Femur (tissue), 1 donor: ENCODE measurements at places on chromosomes 1 and 21.

DNA sequence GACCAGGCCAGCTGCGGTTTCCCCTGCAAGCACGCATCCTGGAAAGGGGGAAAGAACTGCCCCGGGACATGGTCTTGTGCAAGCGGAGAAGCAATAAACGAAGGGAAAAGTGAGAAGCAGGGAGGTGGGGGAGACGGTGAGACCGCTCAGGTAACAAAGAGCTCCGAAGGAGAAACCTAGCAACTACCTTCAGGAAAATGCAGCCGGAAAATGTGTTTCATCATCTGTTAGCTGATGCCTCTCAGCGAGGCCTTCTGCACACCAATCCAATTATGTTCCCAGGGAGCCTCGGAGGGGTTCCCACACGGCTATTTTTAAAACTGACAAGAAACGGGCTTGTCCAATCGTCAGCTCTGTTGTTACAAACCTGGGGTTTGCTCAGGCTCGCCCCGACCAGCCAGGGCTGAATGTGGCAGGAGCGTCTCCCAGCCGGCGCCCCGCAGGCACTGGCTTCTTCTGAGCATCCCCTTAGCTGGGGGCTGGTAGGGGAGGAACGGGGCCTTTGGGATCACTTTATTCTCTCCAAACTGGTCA is 3.4 kb downstream of the RIPK4 start:
- no peak for DNase-seq

DNA sequence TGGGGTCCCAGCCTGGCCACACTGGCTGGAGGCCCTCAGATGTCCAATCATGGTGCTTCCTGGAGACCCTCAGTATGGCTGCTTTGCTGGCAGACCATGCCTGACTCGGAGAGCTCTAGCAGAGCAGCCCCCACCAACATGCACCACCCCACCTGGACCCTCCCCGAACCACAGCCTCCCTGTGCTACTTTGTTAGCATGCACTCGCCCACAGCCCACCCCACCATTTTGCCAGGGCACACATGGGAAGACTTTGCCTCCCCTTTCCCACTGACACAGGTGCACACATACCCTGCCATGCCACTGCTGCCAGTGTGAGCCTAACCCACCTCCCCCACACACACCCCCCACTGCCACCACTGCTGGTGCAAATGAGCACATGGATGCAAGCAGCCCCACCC is 497.5 kb upstream of the PBX1 start:
- no peak for DNase-seq

- DNase-seq, result peak; percentile 44
Measured at GRCh38 chr1:63917571-63918417, 144.0 kb downstream of the ROR1 start.

- DNase-seq, result no peak
Measured at GRCh38 chr1:121445679-121446078, 260.9 kb downstream of the SRGAP2C start.

DNA sequence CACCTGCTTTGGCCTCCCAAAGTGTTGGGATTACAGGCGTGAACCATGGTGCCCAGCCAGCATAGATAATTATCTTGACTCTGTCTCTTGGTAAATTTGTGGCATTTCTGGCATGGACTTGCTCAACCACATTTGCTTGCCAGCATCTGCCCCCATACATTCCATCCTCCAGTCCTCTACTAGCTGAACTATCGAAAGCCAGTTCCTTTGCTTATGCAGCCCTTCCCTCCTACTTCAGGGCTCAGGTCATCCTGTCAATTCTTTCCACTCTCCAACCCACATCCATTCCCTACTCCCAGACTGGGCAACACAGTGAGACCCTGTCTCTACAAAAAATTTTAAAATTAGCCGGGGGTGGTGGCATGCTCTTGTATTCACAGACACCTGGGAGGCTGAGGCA is 13.0 kb upstream of the UQCRHL start:
- no peak for DNase-seq

DNA sequence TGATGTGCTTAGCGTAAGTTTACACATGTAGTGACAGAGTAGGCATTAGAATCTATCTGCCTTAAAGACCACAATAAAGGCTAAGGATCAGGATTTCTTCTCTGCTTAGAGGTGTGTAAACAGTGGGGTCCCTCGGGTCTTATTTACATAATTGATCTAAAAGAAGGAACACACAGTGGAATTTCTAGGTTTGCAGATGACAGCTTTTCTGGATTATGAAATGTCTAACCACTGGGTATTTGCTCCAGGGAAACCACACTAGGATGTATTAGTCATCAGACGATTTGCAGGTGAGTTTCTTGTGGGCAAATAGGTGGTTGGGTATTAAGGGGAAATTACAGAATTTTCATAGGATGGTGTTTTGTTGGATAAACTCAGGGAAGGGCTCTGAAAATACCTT is 5.8 kb downstream of the LRRC8D start:
- DNase-seq, result no peak

GRCh38 chr1:248804771-248805681 is 20.7 kb downstream of the SH3BP5L start:
- DNase-seq, result no peak

- no peak for DNase-seq
Measured at GRCh38 chr1:52063192-52063591, 7.1 kb downstream of the BTF3L4 start.

DNA sequence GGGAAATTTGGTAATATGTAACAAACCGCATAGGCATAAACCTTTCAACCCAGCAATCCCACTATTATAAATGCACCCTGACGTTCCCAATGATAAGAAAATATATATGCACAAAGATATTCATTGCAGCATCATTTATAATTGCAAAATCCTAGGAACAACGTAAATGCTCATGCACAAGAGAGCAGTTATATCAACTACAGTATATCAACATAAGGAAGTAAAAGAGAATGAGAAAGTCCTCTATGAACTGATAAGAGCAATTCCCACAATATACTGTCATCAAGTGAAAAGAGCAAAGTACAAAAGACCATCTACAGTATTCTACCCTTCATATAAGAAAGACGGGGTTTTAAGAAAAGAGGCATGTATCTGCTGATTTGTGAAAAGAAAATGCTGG is 229.9 kb downstream of the SLC45A1 start:
- DNase-seq, result no peak

DNA sequence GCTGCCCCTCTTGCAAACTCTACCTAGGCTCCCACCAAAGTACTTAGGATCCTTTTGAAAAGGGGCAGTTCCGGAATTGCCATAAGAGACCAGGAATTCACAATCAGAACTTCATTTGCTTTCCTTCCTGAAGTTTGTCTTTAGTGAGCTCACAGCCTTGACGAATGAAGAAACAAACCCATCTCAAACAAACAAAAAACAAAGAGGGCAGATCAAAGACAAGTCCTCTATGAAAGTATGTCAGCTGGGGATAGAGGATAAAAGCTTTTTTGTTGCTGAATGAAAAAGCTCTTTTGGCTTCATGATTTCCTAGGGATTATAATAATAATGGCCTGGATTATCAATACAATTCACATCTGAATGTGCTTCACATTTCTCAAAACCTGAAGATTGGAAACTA is 357.9 kb upstream of the DUSP10 start:
- DNase-seq, result no peak

- no peak for DNase-seq
Measured at GRCh38 chr1:116111524-116112021, 374 bp downstream of the MAB21L3 start.

- no peak for DNase-seq
Measured at GRCh38 chr1:119531606-119532323, 24.8 kb downstream of the HSD3B1 start.

- no peak for DNase-seq
Measured at GRCh38 chr1:115493834-115494233, 147.9 kb upstream of the VANGL1 start.

GRCh38 chr1:182404781-182405180 is 4.3 kb upstream of the TEDDM1 start:
- DNase-seq, result no peak

- DNase-seq, result no peak
Measured at GRCh38 chr1:201164645-201165044, 10.4 kb upstream of the TMEM9 start.

DNA sequence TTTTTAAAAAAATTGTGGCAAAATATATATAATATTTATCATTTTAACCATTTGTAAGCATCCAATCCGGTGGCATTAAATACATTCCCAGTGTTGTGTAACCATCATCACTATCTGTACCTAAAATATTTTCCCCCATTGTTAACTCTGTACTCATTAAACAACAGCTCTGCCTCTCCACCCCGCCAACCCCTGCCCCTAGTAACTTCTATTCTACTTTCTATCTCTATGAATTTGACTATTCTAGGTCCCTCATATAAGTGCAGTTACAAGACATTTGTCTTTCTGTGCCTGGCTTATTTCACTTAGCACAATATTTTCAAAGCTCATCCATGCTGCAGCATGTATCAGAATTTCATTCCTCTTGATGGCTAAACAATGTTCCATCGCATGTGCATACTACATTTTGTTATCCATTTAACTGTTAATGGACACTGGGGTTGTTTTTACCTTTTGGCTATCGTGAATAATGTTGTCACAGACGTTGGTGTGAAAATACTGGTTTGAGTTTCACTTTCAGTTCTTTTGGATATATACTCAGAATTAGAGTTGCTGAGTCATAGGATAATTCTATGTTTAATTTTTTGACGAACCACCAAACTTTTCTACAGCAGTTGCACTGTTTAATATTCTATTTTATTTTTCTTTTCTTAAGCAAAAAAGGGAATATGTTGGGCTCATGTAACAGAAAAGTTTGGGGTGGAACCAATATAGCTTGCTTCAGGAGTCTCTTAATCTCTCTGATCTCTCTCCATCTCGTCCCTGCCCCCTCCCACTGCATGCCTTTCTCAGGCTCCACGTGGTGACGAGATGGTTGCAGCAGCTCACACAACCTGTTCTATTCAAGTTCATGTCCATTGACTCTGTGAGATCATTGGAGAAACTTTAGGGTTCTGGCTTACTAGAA is 25.2 kb upstream of the RCAN1 start:
- DNase-seq, result no peak

- DNase-seq, result no peak
Measured at GRCh38 chr1:233647073-233647472, 33.2 kb downstream of the KCNK1 start.

DNA sequence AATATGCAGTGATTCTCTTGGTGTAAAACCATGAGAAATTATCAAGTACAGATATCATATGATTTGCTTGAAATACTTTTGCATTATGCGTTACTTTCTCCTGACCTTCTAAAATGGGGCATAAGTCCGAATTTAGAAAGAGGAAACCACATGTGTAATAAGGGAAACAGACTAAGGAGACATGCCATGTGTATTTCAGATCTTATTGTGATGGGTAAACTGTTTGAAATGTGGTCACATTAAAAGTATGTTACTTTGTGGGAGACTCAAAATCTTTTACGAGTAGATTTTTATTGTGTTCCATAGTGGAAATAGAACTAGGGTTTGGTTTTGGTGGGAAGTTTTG is 173.0 kb downstream of the NFIA start:
- DNase-seq, result no peak

- no peak for DNase-seq
Measured at GRCh38 chr1:65066419-65066765, 81.6 kb upstream of the AK4 start.

- DNase-seq, result peak; percentile 33
Measured at GRCh38 chr1:220335668-220336067, 63.4 kb upstream of the RAB3GAP2 start.

DNA sequence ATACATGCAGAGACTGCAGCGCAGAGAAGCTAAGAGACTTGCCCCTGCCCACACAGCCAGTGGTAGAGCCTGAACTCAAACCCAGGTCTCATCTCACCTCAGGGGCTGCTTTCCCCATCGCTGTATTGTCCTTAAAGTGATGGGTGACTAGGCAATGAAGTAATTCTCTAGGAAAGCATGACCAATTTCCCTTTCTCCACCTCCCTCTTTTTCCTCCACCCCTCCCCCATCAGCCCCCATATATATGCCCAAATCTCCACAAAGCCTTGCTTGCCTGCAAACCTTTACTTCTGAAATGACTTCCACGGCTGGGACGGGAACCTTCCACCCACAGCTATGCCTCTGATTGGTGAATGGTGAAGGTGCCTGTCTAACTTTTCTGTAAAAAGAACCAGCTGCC is at the start of gene IL24:
Gene IL24, plus strand, starts transcription at position 269 of the 400 bp plus-strand sequence. CDS start 390 bp downstream, outside the sequence.
- DNase-seq, result no peak

DNA sequence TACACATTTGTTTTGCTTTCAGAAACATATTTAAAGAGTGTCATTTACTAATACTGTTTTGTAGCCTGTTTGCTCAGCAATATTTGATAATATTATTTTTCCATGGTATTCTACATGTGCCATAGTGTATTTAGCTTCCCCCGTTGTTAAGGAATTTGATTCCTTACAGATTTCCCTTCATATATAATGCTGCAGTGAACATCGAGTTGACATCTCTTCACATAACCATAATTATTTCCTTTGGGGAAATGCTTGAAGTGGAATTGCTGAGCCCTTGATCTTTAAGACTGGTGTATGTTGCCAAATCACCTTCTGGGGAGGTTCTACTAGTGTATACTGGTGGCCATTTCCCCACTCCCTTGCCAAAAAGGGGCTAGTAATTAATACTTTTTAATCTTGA is 42.6 kb downstream of the FAM163A start:
- no peak for DNase-seq

GRCh38 chr1:241235256-241235897 is 121.6 kb downstream of the RGS7 start:
- no peak for DNase-seq

DNA sequence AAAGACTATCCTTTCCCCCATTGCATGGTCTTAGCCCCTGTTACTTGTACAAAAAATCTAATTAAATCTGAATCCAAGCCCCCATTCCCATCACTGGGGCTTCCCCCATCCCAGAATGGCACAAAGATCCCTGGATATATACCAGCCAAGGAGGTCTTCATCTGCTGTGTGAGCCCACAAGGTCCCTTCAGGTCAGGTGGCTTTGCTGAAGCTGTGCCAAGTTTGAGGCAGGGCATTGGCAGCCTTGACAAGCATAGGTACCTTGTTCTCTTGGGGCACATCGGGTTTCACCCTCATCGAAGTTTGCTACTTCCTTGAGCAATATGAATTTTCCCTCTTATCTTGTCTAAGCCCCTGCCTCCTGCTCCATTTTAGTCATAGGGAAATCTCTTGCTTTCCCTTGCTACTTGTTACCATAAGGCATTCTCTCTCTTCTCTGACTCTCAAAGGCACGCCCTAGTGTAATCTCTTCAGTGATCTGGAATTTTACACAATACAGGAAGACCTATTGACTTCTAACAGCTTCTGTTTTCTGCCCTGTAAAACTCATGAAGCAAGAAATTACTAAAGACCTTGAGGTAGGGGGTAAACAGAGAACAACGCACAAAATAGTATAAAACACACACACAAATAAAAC is 71.4 kb upstream of the COG2 start:
- no peak for DNase-seq

DNA sequence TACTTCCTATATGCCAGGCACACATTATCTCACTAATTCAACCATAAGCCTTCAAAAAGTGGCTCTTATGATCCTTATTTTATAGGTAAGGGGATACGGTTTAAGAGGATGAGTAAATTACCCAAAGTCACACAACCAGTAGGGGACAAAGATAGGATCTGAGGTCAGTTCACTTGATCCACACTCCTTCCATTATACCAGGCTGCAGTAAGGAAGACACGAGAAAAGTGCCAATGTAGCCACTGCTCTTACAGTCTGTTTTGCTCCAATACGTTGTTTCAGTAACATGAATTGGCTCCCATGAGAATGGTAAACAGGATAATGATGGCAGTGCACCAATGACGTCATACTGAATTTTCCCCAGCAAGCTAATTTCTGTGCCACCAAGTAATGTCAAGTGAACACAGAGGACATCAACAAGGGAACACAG is 15.4 kb upstream of the GUCA2A start:
- no peak for DNase-seq
